Activated CD4-positive, alpha-beta T cell treated with anti-CD3 and anti-CD28 coated beads, Interleukin-2, amount 10 ng/mL, durations not matched to agents 24 days and 14 days (primary cell): ENCODE measurements at places on chromosomes 1 and 21. TPM values are rescaled to one million over a fixed set of nuclear protein-coding genes. Genes with fewer than 3 reads are reported as not detected.

The CNKSR1 gene
- total RNA-seq = 4.0 and 6.2 TPM in 2 replicates

The RCSD1 gene
- 74.7 and 81.0 TPM in 2 replicates for total RNA-seq

The SMCP gene
- not detected in 2 replicates for total RNA-seq

The GNG12 gene
- 0.05 TPM in 2 replicates for total RNA-seq

GRCh38 chr1:39268906-39269305, 64.4 kb downstream of the MACF1 start:
- DNase-seq = no peak

DNA sequence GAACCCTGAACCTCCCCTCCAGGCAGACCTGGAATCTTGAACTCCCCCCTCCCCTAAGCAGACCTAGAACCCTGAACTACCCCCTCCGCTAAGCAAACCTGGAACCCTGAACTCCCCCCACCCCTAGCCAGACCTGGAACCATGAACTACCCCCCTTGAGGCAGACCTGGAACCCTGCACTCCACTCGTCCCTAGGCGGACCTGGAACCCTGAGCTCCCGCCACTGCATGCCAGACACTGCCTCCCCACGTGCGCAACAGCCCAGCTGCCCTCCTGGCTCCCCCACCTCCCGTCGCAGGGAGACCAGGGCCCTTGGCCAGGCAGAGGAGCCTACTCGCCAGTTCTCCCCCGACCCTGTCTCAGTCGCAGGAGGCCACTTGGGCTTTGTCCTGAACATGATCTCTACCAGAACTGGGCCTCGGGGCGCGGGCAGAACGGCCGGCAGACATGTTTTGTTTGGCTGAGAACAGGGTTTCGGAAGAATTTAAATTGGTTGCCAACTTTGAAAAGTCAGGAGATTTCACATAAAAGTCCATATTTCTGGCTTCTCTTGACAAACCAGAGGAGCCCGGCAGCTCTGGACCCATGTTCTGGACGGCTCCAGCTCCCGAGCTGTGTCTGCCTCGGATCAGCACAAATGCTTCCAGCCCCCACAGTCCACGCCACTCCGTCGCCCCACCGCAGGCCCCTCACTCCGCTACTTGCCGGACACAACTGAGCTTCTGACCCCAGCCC, 9.2 kb upstream of the PLEKHG5 start:
- no peak for DNase-seq

GRCh38 chr21:36539434-36540150, 59.7 kb upstream of the CLDN14 start:
- no peak for DNase-seq

DNA sequence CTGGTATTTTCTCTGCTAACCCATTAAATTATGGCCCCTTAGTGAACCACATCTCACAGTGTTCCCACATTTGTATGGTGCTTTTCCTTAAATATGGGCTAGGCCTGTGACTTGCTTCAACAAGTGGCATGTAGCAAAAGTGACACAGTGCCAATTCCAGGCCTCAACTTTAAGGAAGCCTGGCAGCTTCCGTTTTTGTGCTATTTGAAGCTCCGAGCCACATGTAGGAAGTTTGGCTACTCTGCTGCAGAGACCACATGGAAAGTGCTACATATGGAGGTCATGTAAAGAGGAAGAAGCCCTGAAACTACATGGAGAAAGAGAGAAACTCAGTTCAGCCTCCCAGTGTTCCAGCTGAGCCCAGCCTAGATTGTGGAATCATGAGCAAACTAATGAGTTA, 28.5 kb upstream of the DR1 start:
- DNase-seq = no peak

DNA sequence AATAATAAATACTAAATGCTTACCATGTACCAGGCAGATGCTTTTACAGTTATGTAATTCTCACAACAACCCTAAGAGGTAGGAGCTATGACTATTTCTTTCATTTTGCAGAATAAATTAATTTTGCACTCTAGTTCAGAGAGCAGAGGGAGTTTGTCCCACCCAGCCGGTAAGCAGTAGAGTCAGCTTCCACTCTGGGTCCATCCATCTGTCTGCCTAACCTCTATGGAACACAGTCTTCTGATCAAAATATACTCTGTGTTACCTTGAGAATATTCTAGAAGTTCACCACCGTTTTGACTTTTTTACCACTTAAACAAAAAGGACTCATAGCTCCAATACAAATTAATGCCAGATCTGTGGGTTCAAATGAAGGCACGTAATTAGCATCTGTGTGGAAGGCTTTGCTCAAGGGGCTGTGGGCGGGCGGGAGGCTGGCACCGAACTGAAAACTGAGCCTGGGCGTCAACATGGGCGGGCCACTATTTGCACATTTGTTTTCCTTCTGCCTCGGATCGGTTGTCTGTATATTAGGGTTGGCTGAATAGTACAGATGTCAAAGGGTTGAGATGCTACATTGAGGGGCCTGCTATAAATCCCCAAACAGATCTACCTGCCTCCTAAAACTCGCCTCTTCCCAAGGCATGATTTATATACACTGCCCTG, 33.1 kb upstream of the LMO4 start:
- no peak for DNase-seq
